ENCODE measurements at places on chromosomes 1 and 21. TPM values are rescaled to one million over a fixed set of nuclear protein-coding genes. Genes with fewer than 3 reads are reported as not detected.

GRCh38 chr1:211764701-211765100 lies 65.9 kb downstream of the LPGAT1 start:
- H3K27me3 ChIP-seq: no peaks in the 10 kb centered on the region
- H3K36me3 ChIP-seq: peaks cover 5% of the 10 kb centered on the region
- DNase-seq: no peak
- H3K4me3 ChIP-seq: no peak overlapping the region
- peaks cover 6% of the 10 kb centered on the region for H3K4me1 ChIP-seq

DNA sequence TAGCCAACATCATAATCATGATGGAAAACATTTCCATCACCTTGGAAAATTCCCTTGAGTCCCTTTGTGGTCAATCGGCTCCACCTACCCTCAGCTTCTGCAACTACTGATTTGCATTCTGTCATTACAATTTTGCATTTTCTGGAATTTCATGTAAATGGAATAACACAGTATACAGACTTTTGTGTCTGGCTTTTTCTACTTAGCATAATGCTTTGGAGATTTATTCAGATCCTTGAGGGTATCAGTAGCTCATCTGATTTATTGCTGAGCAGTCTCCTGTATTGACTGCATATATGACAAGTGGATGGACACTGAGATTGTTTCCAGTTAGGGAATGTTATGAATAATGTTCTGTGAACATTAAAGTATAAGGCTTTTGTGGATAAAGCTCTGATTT lies 358.3 kb downstream of the USP25 start:
- no peak for DNase-seq
- H3K27ac ChIP-seq: no peak overlapping the region
- no peaks in the 10 kb centered on the region for H3K4me1 ChIP-seq

The TNFAIP8L2 gene
- 0.56 TPM for total RNA-seq

GRCh38 chr1:100746542-100746932 lies 27.0 kb downstream of the VCAM1 start:
- no peak overlapping the region for H3K4me3 ChIP-seq
- no peaks in the 10 kb centered on the region for H3K4me1 ChIP-seq
- no peak for DNase-seq
- H3K27ac ChIP-seq: no peak overlapping the region
- H3K36me3 ChIP-seq: no peaks in the 10 kb centered on the region

- no peaks in the 10 kb centered on the region for H3K27me3 ChIP-seq
- H3K36me3 ChIP-seq: no peaks in the 10 kb centered on the region
- no peak overlapping the region for H3K27ac ChIP-seq
- no peak for DNase-seq
Measured at GRCh38 chr21:14817311-14817710, 247.5 kb downstream of the NRIP1 start.

The GBP2 gene
- 12.3 TPM for total RNA-seq

DNA sequence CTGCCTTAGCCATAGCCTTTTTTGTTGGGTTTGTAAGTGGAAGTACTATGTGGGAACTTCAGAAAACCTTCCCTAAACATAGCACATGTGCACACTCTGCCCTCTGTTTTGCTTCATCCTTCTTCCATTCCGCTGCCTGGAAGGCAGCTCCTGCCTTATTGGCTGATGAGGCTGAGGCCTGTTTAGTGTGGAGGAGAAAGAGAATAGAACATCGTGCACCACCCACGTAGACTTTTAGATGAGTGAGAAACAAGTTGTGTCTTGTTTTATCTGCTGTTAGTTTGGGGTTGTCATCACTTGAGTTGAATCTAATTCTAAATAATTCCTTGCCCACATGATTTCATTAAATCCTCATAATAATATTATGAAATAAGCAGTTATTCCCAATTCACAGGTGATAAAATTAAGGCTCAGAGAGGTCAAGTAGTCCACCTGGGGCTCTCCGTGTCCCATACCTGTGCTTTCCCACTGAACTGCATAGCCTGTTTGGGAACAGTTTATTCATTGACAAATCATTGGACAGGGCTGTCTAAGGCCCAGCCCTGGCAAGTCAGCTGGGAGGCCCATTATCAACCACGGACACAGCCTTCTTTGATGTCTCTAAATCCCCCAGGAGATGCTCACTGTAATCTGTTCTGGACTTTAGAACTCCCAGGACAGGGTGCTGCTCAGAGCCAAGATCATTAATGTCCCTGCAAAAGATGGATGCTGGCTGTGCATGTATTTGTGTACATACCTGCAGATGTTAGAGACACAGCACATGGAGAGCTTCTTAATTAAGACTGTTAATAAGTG lies 93.0 kb downstream of the ABCA4 start:
- H3K36me3 ChIP-seq: no peaks in the 10 kb centered on the region
- H3K4me1 ChIP-seq: peaks cover 8% of the 10 kb centered on the region
- H3K27ac ChIP-seq: no peak overlapping the region
- no peaks in the 10 kb centered on the region for H3K27me3 ChIP-seq

The RGS18 gene
- total RNA-seq: 1.2 TPM

DNA sequence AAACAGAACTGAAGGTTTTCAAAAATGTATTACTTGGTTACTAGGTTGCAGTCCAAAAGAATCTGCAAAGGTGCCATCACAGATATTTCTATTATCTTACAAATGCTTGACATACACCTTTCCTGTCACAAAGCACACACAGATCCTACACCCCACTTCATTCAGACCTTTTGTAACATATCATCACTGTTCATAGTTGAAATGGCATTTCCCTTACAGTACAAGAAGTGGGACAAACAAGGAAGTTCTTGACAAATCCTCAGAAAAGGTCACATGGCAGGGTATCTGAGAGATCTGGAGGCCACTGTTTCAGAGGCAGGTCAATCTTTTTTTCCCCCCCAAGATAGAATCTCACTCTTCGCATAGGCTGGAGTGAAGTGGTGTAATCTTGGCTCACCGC lies 21.3 kb downstream of the TOR1AIP2 start:
- DNase-seq: no peak
- H3K4me1 ChIP-seq: no peaks in the 10 kb centered on the region
- no peak overlapping the region for H3K4me3 ChIP-seq
- H3K27ac ChIP-seq: no peak overlapping the region
- no peaks in the 10 kb centered on the region for H3K27me3 ChIP-seq

DNA sequence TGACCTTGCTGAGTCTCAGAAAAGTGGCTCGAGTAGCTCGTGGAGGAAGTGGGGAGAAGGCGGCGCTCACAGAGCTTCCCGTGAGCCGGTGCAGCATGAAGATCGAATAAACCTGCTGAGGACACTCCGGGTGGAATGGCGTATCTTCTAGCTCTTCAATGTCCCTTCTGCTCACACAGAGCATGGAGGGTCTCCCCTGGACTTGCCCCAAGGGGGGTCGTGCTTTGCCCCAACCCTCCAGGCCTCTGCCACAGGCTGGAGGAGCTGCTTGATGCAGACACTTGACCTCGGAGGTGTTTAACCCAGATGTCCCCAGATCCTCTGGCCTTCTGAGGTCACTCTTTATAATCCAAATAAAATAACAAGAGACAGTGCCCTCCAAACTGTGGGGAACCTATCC lies 2.2 kb upstream of the KRTAP10-12 start:
- no peaks in the 10 kb centered on the region for H3K4me1 ChIP-seq
- no peak overlapping the region for H3K4me3 ChIP-seq
- H3K27me3 ChIP-seq: no peaks in the 10 kb centered on the region
- peak; percentile 34 for DNase-seq

GRCh38 chr1:6126521-6127067 lies 53.5 kb downstream of the CHD5 start:
- no peak overlapping the region for H3K4me3 ChIP-seq
- no peak overlapping the region for H3K27ac ChIP-seq
- no peaks in the 10 kb centered on the region for H3K27me3 ChIP-seq
- DNase-seq: no peak
- H3K4me1 ChIP-seq: peaks cover 11% of the 10 kb centered on the region
- no peaks in the 10 kb centered on the region for H3K36me3 ChIP-seq

GRCh38 chr1:247386217-247386616 lies 29.8 kb upstream of the NLRP3 start:
- H3K27ac ChIP-seq: no peak overlapping the region
- H3K4me1 ChIP-seq: no peaks in the 10 kb centered on the region
- H3K36me3 ChIP-seq: no peaks in the 10 kb centered on the region
- DNase-seq: no peak

GRCh38 chr1:41895552-41895951 lies 23.2 kb downstream of the HIVEP3 start:
- no peaks in the 10 kb centered on the region for H3K4me1 ChIP-seq
- H3K4me3 ChIP-seq: no peak overlapping the region
- no peak for DNase-seq
- H3K27ac ChIP-seq: peak overlapping the region; percentile 65

- no peaks in the 10 kb centered on the region for H3K36me3 ChIP-seq
- no peaks in the 10 kb centered on the region for H3K4me1 ChIP-seq
- peak overlapping the region; percentile 63 for H3K27ac ChIP-seq
- no peak for DNase-seq
- no peaks in the 10 kb centered on the region for H3K27me3 ChIP-seq
Measured at GRCh38 chr1:26164036-26164860, 4.5 kb downstream of the C1orf232 start.
